Naive B cell (primary cell): ENCODE measurements at places on chromosomes 3 and 15.

DNA sequence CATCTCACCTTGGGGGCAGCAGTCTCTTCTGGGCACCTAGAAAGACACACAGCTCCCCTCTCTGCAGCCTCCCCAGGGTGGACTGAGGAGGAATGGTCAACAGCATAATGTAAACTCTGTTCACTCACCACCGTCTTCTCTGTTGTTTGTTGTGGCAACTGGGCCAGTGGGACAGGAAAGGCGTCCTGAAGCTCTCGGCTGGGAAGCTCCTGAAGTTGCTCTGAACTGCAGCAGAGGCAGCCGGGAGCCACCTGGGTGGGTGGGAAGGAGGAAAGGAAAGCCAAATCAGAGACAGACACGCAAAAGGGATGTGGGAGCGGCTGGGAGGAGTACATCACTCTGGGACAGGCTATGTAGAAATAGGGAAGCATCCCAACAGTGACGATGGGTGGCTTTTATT is 52.7 kb downstream of the MYLK start:
- DNase-seq: no peak

DNA sequence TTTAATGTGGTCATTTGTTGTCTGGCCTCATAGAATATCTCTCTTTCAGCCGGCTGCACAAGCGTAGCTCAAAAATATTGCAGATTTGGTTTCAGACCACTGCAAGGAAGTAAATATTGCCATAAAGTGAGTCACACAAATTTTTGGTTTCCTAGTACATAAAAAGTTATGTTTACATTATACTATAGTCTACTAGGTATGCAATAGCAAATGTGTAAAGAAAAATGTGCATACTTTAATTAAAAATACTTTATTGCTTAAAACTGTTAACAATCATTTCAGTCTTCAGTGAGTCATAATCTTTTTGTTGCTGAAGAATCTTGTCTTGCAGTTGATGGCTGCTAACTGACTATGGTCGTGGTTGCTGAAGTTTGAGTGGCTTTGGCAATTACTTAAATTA is 425.1 kb upstream of the ROBO1 start:
- DNase-seq: no peak

- no peak for DNase-seq
Observed at GRCh38 chr3:4063916-4064574, 239.1 kb upstream of the SETMAR start.

DNA sequence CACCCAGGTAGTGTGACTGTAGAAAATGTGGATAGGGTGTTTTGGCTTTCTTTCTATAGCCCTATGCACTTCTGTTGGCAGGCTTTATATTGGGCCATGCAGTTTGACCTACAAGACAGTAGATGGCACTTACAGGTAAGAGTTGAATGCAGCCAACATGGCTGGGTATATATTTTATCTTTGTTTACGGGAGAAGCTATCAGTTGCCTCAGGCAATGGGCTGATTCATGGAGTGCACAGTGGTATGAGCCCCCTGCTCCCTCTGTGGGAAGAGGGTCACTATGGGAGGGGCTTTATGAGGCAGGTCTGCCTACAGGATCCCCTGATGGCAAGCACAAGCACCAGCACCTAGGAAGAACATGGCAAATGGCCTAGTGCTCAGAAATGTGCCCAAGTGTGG is 301.2 kb upstream of the CDIN1 start:
- DNase-seq: no peak

DNA sequence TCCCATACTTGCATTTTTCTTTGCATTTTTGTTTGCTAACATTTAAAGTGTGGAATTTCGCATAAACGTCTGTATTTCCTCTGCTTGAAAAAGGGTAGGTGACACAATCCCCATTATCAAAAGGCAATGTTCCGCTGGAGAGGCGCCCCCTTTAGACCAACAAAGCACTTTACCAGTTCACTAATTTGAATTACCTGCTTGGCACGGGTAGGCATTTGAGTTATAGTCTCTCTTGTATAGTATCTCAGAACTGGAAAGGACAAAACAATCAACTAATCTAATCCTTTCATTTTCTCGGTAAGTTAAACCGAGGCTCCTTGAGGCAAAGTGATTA is 775 bp upstream of the CCDC39 start:
- DNase-seq: no peak

GRCh38 chr15:38440353-38441129 is 13.4 kb upstream of the FAM98B start:
- peak; percentile 49 for DNase-seq

- no peak for DNase-seq
Observed at GRCh38 chr3:195240171-195240701, 30.7 kb downstream of the XXYLT1 start.
